ENCODE measurements at places on chromosomes 7 and 10.

DNA sequence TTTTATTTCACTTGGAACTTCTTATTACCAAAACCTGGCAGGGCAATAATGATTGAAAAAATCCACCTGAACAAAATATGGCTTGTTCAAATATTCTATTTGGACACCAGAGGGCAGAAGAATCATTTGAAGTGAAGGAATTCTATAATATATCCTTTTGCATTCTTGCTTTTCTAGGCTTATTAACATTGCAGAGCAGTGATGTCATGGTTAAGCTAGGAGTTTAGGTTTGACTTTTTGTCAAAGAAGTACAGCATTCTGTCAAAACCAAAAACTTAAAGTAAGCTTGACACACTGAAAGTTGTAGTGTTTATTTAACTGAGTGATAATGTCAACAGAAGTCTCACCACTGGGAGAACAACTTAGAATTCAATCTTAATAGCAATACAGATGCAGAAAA is 156.0 kb downstream of the SEMA3D start:
- peak; percentile 1 for DNase-seq

GRCh38 chr7:66925255-66925654 is 4.2 kb downstream of the TMEM248 start:
- no peak for DNase-seq

DNA sequence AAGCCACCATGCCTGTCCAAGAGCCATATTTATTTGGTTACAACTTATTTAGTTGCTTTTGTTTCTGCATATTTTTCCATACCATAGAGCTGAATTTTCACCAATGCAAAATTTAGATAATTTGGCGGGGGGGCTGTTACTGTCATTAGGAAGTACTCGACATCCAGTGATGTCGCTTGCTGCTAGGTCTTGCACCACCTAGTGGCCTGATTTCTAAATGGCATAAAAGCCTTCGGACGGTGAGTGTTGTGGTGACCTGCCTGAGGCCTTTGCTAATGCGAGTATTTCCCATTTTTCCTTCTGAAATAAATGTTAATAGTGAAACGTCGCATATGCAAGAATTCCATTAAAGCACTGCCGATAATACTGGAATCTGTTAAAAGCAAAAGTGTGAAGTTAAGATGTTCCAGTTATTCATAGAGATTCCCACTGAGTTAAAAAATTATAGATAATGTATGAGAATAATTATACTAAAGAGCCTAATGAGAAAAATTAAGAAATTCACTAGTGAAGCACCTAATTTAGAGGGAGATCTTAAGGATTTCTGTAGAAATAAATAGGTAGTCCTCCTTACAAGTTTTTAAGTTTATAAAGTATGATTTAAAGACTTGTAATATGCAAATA is 86.1 kb upstream of the DNAJB6 start:
- peak; percentile 38 for DNase-seq

DNA sequence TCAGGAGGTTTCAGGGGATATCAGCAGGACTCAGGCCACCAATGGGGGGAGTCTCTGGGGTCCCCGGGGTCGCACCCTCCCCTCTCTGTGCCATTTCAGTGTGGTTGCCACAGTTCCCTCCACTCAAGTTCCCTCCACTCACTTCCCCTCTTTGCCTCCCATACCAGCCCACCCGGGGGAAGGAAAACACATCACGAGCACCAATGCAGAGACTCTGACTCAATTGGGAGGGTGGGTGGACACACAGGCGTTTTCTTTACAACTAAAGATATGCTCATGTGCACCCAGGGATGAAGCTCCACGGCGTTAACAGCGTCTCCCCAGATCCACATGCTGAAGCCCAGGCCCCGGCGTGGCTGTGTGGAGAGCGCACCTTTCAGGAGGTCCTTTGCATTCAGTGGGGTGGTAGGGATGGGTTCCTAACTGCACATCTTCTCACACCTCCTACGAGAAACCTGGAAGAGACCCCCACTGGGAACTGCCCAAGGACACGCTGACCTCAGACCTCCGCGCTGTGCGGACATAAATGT is 254.1 kb downstream of the ZMYND11 start:
- DNase-seq, result no peak

- peak; percentile 78 for DNase-seq
These were observed 292.6 kb downstream of the PARD3 start for GRCh38 chr10:34522546-34522945.

Measured in A549 (cell line).